ENCODE measurements at places on chromosomes 13 and 19.

GRCh38 chr19:7864690-7865074 is 9.5 kb downstream of the PRR36 start:
- no peak for DNase-seq

- DNase-seq: no peak
These were observed 13.2 kb downstream of the NLRP12 start for GRCh38 chr19:53810891-53811290.

GRCh38 chr13:28220166-28220565 is 81.8 kb downstream of the PAN3 start:
- DNase-seq: no peak

- DNase-seq: no peak
These were observed 27.5 kb downstream of the SPTBN4 start for GRCh38 chr19:40494191-40494838.

DNA sequence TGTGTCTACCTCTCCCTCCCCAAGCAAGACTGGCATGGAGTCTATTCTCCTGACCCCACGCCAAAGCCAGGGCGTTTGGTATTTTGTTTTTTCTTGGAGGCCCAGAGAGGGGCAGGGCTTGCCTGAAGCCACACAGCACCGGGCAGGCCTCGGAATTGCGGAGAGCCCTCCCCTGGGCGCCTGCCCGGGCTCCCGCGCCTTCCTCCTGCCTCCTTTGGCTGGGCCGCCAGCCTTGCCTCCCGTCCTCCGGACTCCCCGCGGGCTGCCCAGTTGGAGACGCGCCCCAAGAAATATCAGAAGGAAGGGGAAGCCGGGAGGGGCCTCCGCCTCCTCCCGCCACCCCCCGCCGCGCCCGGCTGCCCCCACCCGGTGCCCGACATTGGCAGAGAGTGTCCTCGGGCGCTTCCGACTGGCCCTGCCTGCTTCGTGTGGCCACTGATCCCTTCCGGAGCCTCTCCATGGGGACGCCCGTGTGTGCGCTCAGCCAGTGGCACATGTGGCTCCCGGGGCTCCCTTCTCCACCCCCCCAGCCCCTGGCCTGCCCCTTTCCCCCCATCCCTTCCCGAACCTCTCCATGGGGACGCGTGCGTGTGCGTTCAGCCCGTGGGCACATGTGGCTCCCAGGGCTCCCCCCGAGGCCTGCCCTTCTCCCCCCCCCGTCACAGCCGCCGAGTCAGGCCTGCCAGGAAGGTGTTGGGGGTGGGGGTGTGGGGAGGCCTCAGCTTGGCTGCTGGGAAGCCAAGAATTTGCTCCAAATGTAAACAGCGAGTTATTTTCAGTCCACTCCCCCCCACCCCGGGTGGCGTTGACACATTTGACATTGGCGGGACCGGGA is 37.3 kb downstream of the NFIC start:
- DNase-seq: no peak

GRCh38 chr13:28744656-28745055 is 25.9 kb upstream of the SLC46A3 start:
- DNase-seq: no peak

DNA sequence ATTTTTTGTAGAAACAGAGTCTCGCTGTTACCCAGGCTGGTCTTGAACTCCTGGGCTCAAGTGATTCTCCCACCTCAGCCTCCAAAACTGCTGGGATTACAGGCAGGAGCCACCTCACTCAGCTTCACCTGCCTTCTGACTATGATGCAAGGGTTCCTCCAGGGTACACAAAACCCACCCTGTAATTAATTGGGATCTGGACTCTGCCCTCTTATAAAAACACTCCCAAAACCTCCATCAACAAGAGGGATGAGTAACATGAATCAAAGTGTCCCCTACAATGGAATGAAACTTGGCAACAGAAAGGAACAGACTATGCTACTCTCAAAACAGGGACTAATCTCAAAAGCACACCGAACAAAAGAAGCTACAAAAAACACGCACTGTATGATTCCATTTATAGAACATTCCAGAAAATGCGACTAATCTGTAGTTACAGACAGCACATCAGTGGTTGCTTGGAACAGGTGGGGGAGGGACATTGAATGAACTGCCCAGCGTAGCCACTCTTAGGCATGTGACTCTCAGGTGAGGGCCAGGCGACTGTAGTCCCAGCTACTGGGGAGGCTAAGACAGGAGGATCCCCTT is 3.2 kb upstream of the PRR36 start:
- DNase-seq: no peak

DNA sequence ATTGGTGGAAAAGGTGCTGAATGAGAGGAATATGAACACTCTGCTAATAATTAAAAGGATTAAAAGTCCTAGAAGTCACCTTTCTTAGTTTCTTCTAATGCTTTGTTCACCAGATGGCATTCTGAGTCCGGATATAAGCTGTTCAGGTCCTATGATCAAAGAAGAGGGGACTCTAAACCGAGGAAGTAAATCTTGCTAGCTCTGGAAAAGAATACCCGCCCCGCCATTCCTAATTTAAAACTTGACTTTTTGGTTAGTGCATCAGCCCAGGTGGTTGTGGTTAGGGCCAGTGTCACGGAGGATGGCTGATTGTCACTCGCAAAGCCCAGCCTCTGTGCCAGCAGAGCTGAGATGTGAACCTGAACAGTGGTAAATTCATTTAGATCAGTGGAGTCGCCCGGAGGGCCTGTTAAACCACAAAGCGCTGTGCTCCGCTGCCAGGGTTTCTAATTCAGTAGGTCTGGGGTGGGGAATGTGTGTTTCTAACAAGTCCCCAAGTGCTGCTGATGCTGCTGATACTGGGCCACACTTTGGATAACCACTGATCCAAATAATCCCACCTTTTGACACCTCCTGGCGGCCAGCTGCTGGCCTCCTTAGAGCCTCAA is 425.4 kb downstream of the DCT start:
- DNase-seq: no peak

DNA sequence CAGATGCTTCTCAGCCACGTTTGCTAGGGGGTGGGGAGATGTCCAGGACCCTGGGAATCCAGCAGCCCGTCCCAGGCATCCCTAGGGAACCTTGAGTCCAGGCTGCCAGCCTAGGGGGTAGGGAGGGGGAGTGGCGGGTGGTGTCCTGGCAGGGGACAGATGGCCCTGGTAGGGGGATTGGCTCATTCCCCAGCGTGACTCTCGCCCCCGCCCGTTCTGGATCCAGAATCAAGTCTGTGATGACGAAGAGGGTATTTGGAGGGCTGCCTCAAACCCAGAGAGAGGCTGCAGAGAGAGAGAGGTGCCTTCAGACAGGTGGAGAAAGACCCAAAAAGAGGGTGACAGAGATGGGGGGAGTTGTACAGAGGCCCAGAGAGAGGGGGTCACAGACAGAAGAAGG is 4.1 kb downstream of the SLC17A7 start:
- DNase-seq: no peak

DNA sequence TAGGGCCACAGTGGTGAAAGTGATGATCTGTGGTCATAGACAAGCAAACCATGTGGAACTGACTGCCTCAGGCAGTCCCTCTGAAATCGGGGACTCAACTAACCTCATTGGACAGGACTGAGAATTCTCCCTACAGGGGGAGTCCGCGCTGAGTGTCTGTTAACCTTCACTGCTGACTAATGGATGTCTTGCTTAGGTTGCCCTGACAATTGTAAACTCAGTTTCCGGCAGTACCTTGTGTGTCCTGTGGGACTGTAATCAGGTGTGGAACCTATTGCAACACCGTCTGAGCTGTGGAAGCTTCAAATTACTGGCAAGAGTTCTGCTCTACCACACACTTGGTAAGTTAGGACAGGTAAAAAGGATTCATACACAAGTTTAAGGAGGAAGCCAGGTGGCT is 21.8 kb downstream of the ZNF77 start:
- DNase-seq: no peak

- no peak for DNase-seq
These were observed 1323.5 kb upstream of the SLC10A2 start for GRCh38 chr13:104389691-104390090.

DNA sequence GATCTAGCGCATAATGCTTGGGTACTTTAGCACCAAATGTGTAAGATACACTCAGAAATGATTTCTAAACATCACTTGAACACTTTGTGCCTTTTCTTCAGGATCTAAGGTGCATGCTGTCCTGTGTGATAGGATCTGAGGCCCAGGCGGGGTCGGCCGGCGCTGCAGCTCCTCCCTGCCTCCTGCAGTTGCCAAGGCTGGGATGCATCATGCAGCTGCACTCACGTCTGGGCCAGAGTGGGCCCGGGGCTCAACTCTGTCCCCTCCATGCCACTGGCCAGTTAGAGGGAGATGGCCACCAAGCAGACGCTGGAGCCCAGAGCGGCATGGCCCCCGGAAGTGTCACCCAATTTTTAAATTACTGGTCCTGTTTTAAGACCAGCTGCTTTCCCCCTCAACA is 29.3 kb upstream of the CD33 start:
- no peak for DNase-seq

DNA sequence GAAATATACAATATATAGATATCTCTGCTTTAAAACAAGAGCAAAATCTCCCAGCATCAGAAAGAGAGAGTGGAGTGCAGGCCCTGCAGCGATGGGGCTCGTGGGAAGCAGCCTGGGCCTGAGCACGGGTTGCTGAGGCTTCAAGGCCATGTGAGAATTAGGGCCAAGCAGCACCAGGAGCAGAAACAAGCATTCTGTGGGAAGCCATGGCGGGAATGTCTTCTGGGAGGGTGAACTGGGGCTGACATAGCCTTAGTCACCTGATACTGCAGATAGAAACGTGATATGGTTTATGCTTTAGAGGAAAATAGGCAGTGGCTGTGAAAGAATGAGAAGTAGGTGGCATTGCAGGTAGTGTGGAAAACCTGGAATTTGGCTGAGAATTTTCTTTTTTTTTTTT is 472.3 kb downstream of the IRS2 start:
- no peak for DNase-seq

DNA sequence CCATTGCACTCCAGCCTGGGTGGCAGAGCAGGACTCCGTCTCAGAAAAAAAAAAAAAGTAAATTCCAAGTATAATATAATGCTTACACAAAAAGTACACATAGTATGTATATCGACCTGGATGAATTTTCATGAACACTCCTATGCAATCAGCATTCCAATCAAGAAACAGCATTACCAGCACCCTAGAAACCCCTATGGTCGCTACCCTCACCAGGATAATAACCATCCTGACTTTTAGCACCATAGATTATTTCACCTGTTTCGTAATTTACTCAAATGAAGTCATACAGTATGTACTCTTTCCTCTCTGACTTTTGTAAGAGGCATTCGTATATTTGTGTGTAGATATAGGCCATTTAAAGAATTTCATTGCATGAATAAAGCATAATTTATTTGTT is 47.6 kb downstream of the PCDH8 start:
- no peak for DNase-seq

GRCh38 chr19:610801-611480 is 21.3 kb downstream of the HCN2 start:
- DNase-seq: no peak

- DNase-seq: no peak
These were observed 78.3 kb downstream of the CYSLTR2 start for GRCh38 chr13:48731957-48732569.

DNA sequence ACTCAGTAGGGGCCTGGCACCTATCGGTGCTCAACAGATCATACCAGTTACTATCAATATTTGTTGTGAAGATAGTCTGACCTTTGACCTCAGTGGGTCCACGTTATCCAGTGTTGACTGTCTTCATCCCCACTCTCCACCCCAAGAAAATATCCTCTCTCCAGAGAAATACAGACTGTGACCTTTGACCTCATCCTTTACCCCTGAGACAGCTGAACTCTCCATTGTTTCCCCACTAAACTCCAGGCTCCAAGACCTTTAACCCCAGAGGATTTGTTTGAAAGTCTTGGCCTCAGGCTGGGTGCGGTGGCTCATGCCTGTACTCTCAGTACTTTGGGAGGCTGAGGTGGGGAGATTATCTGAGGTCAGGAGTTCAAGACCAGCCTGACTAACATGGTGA is 22.6 kb upstream of the PPP5C start:
- DNase-seq: no peak

GRCh38 chr13:37636701-37637100 is 38.1 kb upstream of the POSTN start:
- DNase-seq: no peak

GRCh38 chr19:15641901-15642491 is 1.3 kb downstream of the CYP4F3 start:
- peak; percentile 7 for DNase-seq

DNA sequence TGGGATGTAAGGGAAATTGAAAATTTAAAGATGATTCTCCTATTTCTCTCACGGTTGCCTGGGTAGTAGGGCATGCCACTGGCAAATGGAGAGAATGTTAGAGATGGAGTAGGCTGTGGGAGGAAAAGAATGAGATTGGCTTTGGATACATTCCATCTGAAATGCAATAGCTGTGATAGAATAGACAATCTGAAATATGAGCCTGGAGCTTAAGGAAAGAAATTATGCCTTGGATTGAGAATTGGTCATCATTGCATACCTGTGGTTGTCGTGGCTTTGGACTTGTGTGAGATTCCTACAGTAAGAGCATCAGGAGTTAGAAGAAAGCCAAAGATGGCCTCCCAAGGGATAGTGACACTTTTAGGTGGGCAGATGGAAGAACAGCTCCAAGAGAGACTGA is 305.1 kb upstream of the SLC10A2 start:
- no peak for DNase-seq

GRCh38 chr19:17778251-17778967 is 16.5 kb upstream of the B3GNT3 start:
- no peak for DNase-seq

DNA sequence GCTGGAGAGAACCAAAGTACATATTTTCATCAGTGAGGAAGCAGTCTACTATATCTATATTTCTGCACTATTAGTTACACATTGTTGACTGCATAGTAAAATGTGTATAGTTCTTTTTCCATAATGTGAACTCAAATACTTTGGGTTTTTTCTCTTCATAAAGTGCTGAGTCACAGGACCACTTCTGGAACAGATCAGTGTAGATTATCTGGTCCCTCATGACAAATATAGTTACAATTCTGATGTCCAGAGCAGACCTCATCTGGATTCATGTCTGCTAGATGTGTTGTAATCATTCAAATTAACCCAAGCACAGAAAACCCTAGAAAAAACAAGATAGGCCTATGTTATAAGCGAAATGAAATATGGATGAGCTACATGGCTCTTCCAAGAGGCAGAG is 171.4 kb downstream of the SUCLA2 start:
- DNase-seq: no peak

- no peak for DNase-seq
These were observed 109.0 kb downstream of the STARD13 start for GRCh38 chr13:33176526-33176925.

DNA sequence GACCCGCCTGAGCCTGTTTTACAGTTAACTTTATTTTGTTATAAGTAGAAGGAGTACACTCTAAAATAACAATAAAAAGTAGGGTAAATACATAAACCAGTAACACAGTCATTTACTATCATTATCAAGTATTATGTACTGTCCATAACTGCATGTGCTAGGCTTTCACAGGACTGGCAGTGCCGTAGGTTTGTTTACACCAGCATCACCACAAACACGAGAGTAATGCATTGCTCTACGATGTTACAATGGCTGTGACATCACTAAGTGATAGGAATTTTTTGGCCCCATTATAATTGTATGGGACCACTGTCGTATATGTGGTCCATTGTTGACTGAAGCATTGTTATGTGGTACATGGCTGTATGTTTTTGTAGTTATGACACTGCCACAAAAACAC is 41.3 kb upstream of the SLC7A9 start:
- DNase-seq: no peak
